ENCODE measurements at places on chromosomes 16 and 17.
A peak's percentile ranks its signal among the peaks of the same experiment; 100 is the strongest.

DNA sequence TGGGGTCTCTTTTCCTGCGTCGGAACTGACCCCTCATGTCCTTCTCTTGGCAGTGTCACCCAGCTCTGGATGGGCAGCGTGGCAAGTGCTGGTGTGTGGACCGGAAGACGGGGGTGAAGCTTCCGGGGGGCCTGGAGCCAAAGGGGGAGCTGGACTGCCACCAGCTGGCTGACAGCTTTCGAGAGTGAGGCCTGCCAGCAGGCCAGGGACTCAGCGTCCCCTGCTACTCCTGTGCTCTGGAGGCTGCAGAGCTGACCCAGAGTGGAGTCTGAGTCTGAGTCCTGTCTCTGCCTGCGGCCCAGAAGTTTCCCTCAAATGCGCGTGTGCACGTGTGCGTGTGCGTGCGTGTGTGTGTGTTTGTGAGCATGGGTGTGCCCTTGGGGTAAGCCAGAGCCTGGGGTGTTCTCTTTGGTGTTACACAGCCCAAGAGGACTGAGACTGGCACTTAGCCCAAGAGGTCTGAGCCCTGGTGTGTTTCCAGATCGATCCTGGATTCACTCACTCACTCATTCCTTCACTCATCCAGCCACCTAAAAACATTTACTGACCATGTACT, 13.2 kb downstream of the IGFBP4 start:
- no peak for DNase-seq

DNA sequence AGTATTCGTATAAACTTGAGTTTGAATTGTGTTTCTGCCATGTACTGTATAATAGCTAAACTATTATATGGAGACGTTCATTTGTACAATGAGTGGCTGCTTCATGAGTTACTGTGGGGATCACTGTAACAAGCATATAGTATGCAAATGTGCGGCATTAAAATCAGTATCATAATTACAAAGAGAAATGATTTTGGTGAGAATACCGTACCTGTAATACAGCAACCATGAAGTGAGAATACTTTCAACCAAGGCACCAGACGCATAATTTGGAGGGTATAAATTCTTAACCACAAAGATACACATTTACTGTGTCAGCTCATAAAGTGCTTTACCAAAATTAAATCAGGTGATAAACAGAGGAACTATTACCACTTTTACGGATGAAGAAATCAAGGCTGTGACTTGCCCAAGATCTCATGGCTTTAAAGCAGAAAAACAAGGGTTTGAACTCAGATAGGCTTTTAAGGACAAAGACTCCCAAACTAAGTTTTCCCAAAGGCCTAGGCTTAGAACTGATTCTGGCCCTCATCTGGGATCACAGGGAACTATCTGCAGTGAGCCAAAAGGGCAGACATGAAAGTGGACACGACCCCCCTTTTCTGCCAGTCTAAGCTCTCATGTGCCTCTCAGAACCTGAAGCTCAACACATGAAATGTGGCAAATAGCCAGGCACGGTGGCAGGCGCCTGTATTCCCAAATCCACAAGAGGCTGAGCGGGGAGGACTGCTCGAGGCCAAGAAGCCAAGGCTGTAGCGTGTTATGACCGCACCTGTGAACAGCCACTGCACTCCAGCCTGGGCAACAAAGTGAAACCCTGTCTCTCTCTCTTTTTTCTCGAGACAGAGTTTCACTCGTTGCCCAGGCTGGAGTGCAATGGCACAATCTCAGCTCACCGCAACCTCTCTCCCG, 6.4 kb downstream of the RPS15A start:
- no peak for DNase-seq

DNA sequence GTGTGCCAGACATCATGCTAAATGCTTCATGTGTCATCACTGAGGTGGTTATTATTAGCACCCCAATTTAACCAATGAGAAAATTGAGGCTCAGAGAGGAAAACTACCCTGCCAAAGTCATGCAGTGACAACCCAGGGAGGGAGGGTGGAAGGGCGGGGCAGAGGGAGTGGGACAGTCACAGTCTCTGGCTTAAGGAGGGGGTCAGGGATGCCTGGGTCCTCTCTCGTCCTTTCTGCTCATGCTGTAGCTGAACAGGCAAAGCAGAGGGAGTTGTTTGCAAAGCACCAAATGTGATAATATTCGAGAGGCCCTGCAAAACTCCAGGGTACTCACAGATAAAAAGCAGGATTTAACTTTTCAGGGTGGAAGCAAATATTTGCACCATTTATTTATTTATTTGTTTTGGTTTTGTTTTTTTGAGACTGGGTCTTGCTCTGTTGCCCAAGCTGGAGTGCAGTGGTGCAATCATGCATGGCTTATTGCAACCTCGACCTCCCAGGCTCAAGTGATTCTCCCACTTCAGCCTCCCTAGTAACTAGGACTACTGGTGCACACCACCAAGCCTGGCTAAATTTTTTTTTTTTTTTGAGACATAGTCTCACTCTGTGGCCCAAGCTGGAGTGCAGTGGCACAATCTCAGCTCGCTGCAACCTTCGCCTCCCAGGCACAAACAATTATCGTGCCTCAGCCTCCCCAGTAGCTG, 47.9 kb upstream of the NKD1 start:
- DNase-seq = no peak

- no peak for DNase-seq
Measured at GRCh38 chr16:78628461-78629045, 529.1 kb downstream of the WWOX start.

GRCh38 chr17:50426814-50427787, 1.1 kb downstream of the ACSF2 start:
- peak; percentile 46 for DNase-seq

DNA sequence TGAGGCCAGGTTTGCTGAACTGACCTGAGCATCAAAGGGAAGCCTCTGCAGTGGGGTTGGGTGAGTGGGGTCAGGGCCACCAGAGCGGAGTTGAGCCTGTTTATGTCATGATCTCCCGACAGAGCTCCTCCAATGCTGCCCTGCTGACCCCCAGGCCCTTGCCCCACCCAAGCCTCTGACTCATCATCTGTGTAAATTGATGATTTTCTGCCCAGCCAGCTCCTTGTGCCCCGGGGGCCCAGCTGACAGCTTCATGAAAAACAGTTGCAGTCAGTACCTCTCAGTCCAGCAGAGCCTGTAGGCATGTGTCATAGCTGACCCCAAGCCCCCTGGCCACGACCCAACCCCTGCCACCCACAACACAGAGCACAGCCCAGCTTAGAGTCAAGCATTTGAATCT, 134.9 kb downstream of the CCT6B start:
- no peak for DNase-seq

DNA sequence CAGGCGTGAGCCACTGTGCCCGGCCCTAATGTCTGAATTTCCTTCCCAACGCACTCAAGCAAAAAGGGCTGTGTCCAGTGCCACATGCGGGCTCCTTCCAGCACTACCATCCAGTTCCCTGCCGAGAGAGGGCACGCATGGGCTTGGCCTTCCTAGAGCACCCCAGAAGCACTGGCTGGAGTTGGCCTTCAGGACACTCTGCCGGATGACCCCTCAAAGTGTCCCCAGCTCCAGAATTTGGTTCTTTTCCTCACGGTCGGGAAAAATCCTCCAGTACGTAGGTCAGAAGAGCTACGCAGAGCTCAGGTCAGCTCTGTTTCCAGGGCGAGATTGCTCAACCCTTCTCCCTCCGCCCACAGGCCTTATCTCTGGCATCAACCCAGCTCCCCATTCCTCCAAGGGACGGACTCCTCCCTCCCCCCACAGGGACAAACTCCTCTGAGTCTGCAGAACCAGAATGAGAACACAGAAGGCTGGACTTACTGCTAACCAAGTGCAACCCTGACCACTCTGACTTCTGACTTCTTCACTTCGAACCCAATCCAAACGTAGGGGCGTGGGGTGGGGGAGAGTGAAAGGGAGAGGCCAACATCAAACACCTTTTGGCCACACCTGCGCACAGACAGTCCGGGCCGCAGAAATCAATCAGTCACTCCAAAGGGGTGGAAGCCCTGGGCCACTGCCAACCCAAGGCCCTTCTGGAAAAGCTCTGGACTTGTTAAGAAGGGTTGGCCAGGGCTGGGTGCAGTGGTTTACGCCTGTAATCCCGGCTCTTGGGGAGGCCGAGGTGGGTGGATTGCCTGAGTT, 3.6 kb downstream of the CDC42EP4 start:
- DNase-seq = no peak

- peak; percentile 67 for DNase-seq
Measured at GRCh38 chr17:81665205-81666091, 957 bp downstream of the OXLD1 start.

DNA sequence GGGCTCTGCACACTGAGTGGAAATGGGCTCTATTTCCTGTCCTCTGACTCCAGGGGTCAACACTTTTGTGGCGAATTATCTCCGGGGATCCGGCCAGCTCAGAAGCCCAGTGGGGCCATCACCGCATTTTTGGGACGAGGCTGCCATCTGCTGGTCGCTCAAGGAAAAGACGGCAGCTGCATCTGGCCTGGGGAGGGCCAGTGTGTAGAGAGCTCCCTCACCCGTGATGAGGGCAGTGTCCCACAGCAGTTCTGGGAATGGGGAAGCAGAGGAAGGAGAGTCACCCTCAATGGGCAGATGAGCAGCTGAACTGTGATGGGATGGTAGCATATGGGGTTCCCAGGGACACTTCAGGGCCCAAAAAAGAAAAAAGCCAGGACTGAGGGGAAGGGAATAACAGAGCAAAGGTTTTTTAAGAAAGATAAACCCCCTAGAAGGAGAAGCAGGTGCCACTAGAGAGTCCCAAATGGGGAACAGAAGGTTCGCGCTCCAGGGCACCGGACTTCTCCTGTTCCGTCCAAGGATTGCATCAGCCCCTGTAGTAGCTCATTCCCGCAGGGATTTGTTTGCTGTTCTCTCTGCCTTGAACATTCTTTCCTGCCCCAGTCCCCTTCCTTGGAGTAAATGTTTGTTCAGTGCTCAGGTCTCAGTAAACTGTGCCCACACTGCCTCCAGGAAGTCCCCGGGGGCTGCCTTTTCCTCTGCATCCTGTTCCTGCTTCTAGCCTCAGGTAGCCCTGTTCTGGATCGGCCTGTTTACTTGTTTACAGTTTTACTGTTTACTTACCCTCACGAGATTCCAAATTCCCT, 9.3 kb upstream of the ABCC12 start:
- peak; percentile 74 for DNase-seq

DNA sequence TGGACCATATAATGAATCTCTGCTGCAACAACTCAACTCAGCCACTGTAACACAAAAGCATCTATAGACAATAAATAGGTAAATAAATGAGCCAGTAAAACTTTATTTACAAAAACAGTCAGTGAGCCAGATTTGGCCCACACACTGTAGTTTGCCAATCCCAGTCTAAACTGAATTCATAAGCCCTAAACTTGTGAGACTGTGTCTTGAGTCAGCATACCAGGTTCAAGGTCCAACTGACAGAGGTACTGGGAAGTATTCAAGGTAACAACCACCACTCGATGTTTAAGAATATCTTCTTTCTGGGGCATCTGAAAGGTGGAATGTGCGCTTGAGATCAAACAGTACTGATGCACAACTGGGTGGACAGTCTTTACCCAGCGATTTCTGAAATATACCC, 94.2 kb downstream of the HELZ start:
- no peak for DNase-seq

DNA sequence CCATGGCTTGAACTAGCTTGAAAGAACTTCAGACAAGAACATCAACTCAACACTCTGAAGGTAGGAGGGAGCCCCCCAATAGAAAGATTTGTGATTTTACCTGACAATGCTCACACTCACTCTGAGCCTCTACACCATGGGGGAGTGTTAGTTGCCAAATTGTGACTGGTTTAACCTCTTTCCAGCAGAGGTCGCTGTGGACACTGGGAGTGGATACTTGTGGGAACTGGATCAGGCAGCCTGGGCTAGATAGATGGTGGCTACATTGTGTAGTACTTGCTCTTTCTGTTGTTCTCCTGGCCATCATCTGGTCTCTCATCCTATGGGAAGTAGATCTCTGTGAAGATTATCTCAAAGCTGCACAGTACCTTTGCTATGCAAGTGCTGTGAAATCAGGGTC, 2.9 kb downstream of the SMPD3 start:
- peak; percentile 68 for DNase-seq

DNA sequence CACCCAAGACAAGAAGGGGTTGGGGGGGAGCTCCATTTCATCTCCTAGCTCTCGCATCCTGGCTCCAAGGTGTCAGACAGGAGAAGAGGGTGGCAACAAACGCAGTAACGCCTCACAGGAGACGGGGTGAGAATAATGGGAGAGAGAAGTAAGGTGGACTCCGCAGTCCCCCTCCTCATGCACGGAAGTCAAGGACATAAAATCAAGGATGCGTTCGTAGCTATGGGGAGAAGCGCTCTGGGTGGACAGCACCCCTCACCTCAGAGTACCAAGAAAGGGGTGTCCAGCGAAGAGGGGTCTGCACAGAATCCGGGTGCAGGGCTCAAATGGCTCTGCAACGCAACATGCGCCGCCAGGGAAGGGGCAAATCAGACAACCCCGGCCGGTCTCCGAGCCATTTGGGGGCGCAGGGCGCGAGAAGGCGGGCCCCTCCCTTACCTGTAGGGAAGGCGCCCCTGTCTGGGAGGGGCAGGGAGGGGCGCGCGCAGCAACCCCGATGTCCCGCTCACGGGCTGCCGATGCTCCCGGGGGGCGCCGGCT, 555 bp downstream of the HDAC5 start:
- no peak for DNase-seq

- no peak for DNase-seq
Measured at GRCh38 chr16:83843657-83844056, 35.9 kb downstream of the HSBP1 start.

- DNase-seq = peak; percentile 64
Measured at GRCh38 chr16:23434380-23434779, 18.6 kb downstream of the COG7 start.

GRCh38 chr17:81418710-81419318, 23.6 kb downstream of the BAHCC1 start:
- no peak for DNase-seq
